ENCODE measurements at places on chromosomes 2 and 18. TPM values are rescaled to one million over a fixed set of nuclear protein-coding genes. Genes with fewer than 3 reads are reported as not detected.

FN1 gene
- total RNA-seq = 0.71 TPM

CROCC2 gene
- not detected for total RNA-seq

DNAJB2 gene
- total RNA-seq = 67.5 TPM

IGFBP5 gene
- total RNA-seq = 0.14 TPM

CXCR1 gene
- 0.19 TPM for total RNA-seq

BOLL gene
- total RNA-seq = not detected

Measured in activated naive CD8-positive, alpha-beta T cell treated with anti-CD3 and anti-CD28 coated beads, Interleukin-2, amount 10 ng/mL, durations not matched to agents 7 days and 5 days (primary cell).